Vagina (tissue), 2 donors: ENCODE measurements at places on chromosomes 2 and 18. TPM values are rescaled to one million over a fixed set of nuclear protein-coding genes. Genes with fewer than 3 reads are reported as not detected.

LBX2 gene
- not detected for total RNA-seq

CASP8 gene
- total RNA-seq, result 29.2 TPM

TXNDC9 gene
- total RNA-seq, result 37.1 TPM

C2orf72 gene
- 0.25 TPM for total RNA-seq

PPP1R1C gene
- not detected for total RNA-seq

CMPK2 gene
- 5.6 TPM for total RNA-seq

TOGARAM2 gene
- under 0.01 TPM for total RNA-seq

ZNF519 gene
- total RNA-seq, result 5.6 TPM

RESP18 gene
- total RNA-seq, result not detected

NAT8 gene
- total RNA-seq, result not detected

PRKAG3 gene
- total RNA-seq, result not detected

GAREM1 gene
- 15.7 TPM for total RNA-seq

SLC19A3 gene
- total RNA-seq, result 7.4 TPM
